IMR-90 (cell line): ENCODE measurements at places on chromosomes 13 and 19. TPM values are rescaled to one million over a fixed set of nuclear protein-coding genes. Genes with fewer than 3 reads are reported as not detected.

ZNF93 gene
- 2.7 and 3.7 TPM in 2 replicates for polyA plus RNA-seq

CD37 gene
- polyA plus RNA-seq: not detected in 2 replicates

ITGBL1 gene
- 20.7 and 24.2 TPM in 2 replicates for polyA plus RNA-seq

BRME1 gene
- polyA plus RNA-seq: 0.38 and 0.56 TPM in 2 replicates

SUGP2 gene
- polyA plus RNA-seq: 58.5 and 69.2 TPM in 2 replicates

C5AR1 gene
- 1.0 TPM in 2 replicates for polyA plus RNA-seq

LENG9 gene
- polyA plus RNA-seq: 0.69 and 0.94 TPM in 2 replicates

FRY gene
- polyA plus RNA-seq: 3.0 and 4.8 TPM in 2 replicates

ALKBH7 gene
- 22.5 and 33.0 TPM in 2 replicates for polyA plus RNA-seq
